CD8-positive, alpha-beta memory T cell (primary cell): ENCODE measurements at places on chromosomes 16 and 17. TPM values are rescaled to one million over a fixed set of nuclear protein-coding genes. Genes with fewer than 3 reads are reported as not detected.
A peak's percentile ranks its signal among the peaks of the same experiment; 100 is the strongest.

Gene KREMEN2
- polyA plus RNA-seq, result not detected

DNA sequence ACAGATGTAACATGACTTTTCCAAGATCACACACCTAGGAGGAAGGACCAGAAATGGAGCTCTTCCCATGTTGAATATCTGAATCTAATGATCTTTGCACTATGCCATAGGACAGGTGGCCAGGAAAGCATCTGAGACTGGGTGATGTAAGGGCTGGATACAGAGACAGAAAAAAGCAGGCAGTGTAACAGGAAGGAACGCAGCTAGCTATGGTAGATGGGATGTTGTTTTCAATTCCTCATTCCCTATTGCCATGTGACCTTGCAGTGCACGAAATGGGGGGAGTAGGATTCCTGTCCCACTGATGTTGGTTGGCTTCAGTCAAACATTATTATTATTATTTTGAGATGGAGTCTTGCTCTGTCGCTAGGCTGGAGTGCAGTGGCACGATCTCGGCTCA is 3.7 kb upstream of the NPIPB15 start:
- no peak for DNase-seq

GRCh38 chr17:79203016-79203415 is 128.4 kb downstream of the ENGASE start:
- DNase-seq, result no peak

- DNase-seq, result no peak
These were observed 66.1 kb downstream of the BCAS3 start for GRCh38 chr17:60743799-60744198.

Gene ITGAD
- 0.12 TPM for polyA plus RNA-seq

DNA sequence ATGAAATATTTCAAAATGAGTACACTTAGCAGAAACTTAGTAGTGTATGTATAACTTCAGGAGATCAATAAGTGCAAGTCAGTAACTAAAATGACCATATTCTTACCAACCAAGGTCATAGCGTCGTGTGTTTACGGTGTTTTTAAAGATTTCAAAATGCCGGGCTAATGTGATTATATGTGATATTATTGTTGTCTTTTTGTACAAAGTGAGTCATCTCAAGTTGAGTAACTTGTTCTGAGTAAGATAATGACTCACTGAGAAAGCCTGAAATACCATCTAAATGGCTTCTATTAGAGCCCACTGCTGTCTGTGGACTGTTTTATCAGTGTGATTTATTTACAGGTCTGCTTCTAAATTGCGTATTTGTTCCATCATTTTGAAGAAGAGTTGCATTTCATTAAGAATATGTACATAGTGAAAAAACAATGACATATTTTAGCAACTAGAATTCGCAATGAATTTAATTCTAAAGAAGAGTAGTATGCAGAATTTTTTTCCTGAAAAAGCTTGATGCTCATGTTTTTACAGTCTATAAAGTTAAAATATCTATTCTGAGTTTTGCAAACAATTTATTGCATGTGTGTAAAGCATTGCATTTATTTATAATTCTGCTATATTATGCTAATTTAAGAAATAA is 12.7 kb downstream of the KRT12 start:
- no peak for DNase-seq

Gene NPW
- not detected for polyA plus RNA-seq

Gene CYGB
- polyA plus RNA-seq, result 0.23 TPM

GRCh38 chr17:7466639-7467341 is 12.6 kb downstream of the ZBTB4 start:
- no peak for DNase-seq

- DNase-seq, result no peak
These were observed 4.9 kb downstream of the MSLN start for GRCh38 chr16:765488-765865.

Gene QRICH2
- polyA plus RNA-seq, result 0.22 TPM

DNA sequence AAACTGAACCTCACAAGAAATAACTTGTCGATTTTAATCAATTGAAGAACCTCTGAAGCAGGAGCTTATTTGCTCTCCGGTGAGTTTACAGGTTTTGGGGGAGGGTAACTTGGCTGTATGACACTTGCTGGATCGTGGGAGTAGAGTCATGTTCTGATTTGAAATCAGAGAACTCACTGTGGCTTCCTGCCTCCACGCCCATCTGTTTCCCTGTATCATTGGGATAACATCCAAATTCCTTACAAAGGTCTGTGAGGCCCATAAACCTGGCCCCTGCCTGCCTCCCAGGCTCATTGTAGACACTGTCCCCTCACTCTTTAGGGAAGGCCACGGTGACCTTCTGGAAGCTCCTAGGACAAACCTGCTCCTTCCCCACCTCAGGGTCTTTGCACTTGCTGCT is 48.3 kb downstream of the C17orf67 start:
- no peak for DNase-seq

DNA sequence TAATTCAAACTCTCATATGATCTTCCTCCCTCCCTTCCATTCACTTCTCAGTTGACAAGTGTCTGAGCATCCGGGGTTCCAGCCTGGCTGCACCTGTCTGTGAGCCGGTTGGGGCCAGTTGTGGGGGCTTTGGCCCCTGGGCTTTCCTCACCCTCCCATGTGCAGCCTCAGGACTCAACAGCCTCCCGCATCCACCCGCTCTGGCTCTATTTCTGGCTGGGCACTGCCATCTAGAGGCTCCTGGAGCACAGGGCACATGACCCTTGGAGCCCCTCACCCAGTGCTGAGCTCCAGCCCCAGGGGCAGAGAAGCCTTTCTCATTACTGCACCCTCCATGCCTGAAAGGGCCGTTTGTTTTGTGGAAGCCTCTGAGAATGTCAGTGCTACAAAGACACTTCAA is 43.3 kb downstream of the HAPSTR1 start:
- DNase-seq, result peak; percentile 31

Gene ASIC2
- not detected for polyA plus RNA-seq

DNA sequence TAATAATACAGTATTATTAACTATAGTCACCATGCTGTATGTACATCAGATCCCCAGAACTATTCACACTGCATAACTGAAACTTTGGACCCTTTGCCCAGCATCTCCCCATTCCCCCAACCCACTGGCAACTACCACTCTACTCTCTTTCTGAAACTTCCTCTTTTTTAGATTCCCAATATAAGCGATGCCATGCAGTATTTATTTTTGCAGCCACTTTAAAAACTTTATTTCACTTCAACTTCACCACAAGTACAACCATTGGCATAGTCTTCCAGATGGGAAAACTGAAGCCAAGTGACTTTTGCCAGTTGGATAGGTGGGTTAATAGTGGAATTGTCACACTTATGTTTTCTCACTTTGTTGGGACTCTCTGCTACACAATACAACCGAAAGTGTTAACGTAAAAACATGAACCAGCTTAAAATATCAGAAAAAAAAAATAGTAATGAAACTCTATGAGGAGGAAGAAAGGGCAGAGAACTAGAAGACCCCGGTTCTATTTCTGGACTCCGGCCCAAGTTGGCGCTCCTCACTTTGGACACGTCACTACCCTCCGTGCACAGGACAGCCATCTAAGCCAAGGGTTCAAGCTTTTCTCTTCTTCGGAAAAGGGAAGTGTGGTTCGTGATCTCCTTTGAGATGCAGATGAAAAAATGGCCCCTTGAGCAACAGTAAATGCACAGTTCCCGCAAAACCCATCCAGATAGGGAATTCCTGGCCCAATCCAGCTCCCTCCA is 743 bp downstream of the SHCBP1 start:
- DNase-seq, result no peak

- DNase-seq, result no peak
These were observed 39.3 kb upstream of the MAP2K6 start for GRCh38 chr17:69375229-69375628.
